ENCODE measurements at places on chromosomes 12 and 14. TPM values are rescaled to one million over a fixed set of nuclear protein-coding genes. Genes with fewer than 3 reads are reported as not detected.

GRCh38 chr12:27101290-27101689 lies 18.9 kb upstream of the C12orf71 start:
- DNase-seq: no peak

DNA sequence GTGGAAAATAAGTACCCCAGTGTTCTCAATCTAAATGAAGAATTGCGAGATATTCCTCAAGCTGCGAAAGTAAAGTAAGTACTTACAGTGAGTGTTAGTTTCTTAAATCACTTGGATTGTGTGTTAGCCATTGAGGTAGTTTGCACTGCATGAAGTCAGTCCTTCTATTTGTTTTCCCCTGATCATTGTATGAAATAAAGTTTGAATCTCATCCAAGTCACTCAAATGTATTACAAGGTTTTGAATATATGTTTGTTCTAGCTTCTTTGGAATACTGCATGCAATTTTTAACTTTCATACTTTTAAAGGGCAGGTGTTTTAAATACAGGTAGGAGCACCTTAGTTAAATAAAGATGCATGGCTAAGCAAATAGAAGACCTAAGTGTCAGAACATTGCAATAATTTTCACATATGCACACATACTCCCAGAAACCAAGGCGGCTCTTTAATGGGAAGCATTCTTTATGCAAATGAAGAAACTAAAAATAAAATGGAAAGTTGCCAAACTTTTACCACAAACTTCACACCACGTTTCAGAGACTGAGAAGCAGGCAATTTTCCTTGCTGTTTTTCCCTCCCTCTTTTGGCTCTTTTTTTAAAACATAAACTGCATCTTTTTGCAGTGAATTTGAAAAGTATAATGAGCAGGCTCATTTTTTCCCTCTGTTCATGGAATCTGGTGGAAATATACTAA lies 105.6 kb downstream of the GPR135 start:
- DNase-seq: no peak

GRCh38 chr14:103718572-103718971 lies 3.0 kb downstream of the ZFYVE21 start:
- no peak for DNase-seq

- DNase-seq: no peak
These were observed 147.2 kb downstream of the SCARB1 start for GRCh38 chr12:124716208-124717130.

Gene KIF26A
- total RNA-seq: 10.2 TPM

Gene SLC6A13
- 12.0 TPM for total RNA-seq

Gene PMCH
- total RNA-seq: not detected

Gene BRAP
- total RNA-seq: 8.3 TPM
